SIG-M5 (cell line): ENCODE measurements at places on chromosomes 5 and 9.

- no peak for DNase-seq
These were observed 851 bp upstream of the ZDHHC12 start for GRCh38 chr9:128724744-128725211.

DNA sequence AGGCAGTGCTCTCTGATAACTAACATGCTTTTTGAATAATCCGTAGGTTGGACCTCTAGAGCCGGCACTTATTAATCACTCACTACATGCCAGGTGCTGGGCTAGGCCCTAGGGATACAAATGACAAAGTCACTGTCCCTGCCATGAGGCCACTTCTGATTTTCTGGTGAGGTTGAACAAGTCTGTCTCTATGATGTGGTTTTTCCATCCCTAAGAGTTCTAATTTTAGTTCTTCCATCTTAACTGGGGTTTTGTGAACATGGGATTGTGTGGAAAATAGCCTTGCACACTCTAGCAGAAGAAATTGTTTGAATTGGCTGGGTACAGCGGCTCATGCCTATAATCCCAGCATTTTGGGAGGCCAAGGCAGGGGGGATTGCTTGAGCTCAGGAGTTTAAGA, 64.6 kb downstream of the IL31RA start:
- no peak for DNase-seq

GRCh38 chr5:55485073-55485472, 49.7 kb downstream of the PLPP1 start:
- no peak for DNase-seq

- DNase-seq, result no peak
These were observed 216.7 kb downstream of the MLLT3 start for GRCh38 chr9:20405616-20406015.

DNA sequence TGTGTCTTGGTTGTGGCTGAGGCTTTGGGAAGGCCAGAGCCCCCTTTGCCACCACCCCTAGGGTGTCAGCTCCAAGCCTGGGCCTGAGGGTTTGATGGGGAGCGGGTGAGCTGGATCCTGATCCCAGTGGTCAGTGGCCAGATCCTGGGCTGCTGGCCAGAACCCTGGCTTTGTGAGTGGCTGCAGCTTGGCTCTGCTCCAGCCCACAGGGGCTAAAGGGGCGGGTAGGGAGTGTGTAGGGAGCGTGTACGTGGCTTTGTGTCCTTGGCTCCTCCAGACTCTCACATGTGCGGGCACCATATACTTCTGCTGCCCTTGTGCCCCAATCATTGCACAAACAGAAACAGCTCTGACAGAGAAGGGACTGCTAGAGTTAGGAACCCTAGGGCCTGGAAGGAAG, 1.2 kb upstream of the IL11RA start:
- no peak for DNase-seq

- DNase-seq, result no peak
These were observed 598.4 kb downstream of the ACTL7B start for GRCh38 chr9:108257382-108257781.

DNA sequence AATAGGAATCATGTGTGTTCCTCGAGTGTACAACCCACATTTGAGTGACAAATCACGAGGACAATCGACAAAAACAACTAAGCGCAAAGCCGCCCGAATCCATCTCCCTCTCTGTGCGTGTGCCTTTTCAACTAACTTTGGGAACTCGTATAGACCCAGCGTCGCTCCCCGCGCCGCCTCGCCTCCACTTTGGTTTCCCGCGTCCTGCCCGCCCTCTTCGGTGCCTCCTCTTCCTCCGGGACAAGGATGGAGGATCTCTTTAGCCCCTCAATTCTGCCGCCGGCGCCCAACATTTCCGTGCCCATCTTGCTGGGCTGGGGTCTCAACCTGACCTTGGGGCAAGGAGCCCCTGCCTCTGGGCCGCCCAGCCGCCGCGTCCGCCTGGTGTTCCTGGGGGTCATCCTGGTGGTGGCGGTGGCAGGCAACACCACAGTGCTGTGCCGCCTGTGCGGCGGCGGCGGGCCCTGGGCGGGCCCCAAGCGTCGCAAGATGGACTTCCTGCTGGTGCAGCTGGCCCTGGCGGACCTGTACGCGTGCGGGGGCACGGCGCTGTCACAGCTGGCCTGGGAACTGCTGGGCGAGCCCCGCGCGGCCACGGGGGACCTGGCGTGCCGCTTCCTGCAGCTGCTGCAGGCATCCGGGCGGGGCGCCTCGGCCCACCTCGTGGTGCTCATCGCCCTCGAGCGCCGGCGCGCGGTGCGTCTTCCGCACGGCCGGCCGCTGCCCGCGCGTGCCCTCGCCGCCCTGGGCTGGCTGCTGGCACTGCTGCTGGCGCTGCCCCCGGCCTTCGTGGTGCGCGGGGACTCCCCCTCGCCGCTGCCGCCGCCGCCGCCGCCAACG, at the start of gene GPR150:
Gene GPR150, plus strand, starts transcription at position 58 of the 840 bp plus-strand sequence. Its CDS starts 189 bp downstream, at position 247.
- DNase-seq, result no peak

GRCh38 chr5:52709167-52709925, 78.4 kb upstream of the ITGA1 start:
- no peak for DNase-seq

DNA sequence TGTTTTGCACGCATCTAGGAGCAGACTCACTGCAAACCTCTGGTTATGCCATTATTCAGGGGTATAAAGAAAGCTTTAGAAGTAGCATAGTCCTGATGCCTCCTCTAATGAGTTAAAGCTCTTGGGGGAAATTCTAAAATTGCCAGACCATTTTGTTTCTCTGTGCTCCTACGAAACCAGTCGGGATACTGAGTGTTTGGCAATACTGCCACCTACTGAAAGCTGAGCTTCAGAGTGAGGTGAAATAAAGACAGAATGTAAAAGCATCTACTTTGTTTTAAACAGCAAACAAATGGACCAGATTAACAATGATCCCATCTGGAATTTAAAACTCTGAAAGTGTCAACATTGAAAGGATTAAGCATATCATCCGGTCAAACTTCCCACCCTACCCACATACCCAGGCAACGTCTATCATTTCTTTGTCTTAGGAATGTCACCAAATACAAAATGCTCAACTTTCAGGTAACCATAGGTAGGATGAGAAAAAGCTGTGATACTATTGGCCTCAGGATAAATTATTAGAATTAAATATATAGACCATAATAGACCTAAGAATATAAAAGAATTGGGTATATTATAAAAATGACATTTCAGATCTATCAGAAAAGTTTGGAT, 77.8 kb upstream of the SHISAL2B start:
- DNase-seq, result no peak

GRCh38 chr5:71483355-71483754, 27.9 kb downstream of the BDP1 start:
- DNase-seq, result no peak

DNA sequence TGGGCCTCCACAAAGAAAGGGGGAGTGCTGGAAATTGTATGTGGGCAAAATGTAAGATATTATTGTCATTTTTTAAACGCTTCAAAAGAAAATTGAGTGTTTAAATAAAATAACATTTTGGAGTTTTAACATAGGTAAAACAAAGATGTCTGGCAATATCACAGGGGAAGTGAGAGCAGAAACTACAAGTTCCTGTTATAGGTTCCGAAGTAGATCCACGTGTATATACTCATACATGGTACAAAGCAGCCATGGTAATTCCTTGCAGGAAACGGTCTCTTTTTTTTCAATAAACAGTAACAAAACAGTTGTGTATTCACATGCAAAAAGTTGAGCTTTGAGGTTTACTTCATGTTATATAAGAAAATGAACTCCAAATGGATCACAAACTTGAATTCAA, 78.4 kb downstream of the MTRR start:
- no peak for DNase-seq

DNA sequence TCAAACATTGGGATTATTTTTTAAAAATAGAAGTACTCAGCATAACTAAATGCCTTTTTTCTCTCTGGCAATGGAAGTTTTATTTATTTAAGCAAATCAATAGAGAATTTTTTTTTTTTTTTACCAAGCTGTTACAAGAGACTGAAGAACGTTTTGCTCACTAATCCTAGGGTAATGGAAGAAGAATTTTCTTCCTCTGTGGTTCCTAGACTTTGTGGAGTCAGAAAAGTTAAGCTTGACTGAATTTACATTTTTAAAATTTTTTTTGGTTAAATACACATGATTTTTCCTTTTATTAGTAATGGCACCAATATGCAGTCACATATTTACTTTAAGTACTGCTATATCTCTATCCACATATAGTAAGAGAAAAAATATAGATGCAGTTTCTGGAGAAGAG, 189.8 kb downstream of the PCSK1 start:
- DNase-seq, result no peak

- DNase-seq, result no peak
These were observed at the start of gene CD14 for GRCh38 chr5:140633021-140633471. TSS of gene CD14 (minus strand) at chr5:140633175. CDS start at chr5:140633071, 104 bp downstream.

DNA sequence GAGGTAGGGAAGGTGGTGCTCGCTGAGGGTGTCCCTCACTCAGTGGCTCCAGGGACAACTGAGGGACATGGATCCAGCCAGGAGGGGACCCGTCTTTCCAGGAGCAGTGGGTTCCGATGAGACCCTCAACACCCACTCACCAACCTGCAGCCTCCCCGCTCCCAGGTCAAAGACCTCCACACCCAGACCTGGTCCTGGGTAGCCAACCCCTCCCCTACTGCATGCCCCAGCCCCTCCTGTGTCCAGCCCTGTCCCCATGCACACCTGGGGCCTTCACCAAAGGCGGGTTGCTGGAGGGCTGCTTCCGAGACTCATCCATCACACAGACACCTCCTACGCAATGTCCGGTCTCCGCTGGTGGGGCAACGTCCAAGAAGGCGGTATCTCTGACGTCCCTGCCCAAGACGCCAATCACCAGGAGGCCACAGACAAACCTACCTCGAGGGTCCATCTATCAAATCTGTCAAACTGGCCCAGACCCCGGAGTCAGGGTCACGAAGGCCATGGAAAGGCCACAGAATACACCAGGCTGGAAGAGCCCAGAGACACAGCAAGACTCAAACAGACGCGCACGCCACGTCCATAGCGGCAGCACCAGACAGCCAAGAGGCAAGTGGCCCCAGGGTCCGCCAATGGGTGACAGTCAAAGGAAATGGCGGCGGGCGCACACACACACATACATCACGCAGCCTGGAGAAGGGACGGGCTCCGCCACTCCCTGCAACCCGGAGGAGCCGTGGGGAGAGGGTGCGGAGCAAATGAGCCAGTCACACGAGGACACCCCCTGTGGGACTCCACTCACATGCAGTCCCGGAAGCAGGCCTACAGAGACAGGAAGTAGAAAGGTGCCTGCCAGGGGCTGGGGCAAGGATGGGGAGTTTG, 10.8 kb downstream of the NACC2 start:
- no peak for DNase-seq
